ENCODE measurements at places on chromosomes 12 and 14.

- DNase-seq: no peak
Observed at GRCh38 chr12:27651201-27651600, 45.0 kb upstream of the REP15 start.

- no peak for DNase-seq
Observed at GRCh38 chr12:105487963-105488362, 157.5 kb downstream of the C12orf75 start.

DNA sequence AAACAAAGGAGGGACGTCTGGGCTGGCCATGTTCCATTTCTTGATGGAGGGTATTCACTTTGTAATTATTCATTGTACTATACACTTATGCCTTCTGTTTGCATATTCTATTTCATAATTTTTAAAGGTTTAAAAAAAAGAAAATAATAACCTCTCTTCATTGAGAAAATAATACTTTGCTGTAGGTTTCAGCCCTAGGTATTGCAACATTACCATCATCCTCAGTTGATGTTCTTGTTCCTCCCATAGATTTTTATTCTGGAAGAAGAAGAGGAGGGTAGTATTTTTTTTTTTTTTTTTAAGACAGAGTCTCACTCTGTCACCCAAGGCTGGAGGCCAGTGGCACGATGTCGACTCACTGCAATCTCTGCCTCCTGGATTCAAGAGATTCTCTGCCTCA, 54.7 kb downstream of the PHLDA1 start:
- DNase-seq: no peak

DNA sequence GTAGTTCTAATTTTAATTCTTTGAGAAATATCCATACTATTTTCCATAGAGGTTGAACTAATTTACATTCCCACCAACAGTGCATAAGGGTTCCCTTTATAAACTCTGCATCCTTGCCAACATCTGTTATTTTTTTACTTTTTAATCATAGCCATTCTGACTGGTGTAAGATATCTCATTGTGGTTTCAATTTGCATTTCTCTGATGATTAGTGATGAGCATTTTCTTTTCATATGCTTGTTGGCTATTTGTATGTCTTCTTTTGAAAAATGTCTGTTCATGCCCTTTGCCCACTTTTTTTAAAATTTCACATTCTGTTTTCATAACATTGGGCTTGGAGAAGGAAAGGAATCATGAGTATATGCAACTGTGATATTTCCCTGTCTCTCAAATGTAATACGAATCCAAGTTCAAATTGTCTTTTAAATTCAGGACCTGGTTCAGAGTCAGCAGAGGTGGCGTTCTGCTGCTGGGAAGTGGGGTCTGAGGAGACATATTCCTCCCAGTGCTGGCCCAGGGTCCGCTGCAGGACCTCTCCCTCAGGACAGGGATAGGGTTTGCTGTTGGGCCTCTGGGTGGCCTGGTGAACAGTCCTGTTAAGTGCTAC, 81.2 kb upstream of the ETV6 start:
- no peak for DNase-seq

DNA sequence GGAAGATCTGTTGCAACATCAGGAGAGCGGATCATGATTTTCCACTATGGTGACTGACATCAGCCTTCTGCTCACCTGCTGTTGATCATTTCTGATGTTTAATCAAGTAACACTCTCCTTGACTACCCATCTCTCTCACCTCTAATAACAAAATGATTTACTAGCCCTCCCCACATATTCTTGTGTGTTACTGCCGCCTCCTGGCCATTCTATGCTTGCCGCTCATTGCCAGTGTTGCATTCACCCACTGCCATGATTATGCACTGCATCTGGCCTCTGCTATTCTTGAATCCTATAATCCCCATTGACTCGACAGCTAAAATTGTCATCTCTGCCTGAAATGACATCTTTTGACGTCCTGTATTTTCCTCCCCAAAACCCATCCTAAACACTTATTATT, 113.8 kb downstream of the RERGL start:
- no peak for DNase-seq

GRCh38 chr12:16019136-16019535, 108.0 kb downstream of the DERA start:
- no peak for DNase-seq

DNA sequence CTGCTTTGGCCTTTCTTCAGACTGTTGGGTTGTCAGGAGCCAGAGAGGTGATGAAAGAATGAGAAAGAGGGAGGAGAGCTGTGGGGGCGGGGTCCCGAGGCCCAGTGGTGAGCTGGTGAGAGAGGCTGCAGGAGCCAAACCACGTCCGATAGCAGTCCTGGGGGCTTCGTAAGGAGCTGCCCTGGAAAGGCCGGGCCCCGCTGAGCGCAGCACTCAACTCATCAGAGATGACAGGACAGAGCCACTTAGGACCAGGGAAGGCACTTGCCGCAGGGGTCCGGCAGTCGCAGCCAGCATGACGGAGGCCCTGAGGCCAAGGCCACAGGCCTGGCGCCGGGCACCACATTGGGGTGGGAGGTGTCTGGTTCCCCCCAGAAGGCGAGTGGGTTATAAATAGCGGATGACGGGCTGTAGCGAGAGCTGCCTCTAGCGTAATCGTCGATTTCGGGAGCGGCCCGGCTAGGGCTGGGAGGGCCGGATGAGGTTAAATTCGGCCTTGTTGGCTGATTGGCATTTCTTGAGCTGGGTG, 179.0 kb downstream of the TSPAN9 start:
- no peak for DNase-seq

DNA sequence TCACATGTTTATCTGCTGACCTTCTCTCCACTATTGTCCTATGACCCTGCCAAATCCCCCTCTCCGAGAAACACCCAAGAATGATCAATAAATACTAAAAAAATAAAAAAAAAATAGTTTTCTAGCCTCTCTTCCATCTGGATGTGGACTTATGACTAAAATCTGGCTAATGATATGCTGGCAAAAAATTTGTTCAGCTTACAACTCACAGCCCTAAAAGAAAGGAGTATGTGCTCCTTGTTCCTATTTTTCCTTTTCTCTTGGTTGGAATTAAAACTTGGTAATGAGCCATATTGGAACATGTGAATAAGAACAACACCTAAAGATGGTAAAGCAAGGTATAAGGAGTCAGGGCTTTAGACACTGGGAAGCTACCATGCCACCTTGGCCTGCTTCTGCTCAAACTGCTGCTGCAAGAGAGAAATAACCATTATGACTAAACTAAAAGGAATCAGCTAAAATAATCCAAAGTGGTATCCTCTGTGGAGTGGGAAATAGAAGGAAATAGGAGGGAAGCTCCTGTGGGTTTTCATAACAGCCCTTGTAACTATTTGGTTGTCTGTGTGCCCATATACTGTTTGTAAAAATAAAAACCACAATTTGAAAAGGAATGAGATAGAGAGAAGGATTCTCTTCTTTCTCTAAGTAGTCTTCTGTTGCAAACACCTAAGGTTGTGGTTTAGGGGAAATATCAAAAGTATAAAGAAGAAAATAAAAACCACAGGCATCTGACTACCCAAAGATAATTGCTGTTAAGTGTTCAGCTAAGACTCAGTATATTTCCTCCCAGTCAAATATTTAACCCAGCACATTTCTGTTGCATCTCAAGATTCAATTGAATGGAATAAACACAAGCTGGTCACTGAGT, 53.8 kb downstream of the SDR9C7 start:
- DNase-seq: no peak

DNA sequence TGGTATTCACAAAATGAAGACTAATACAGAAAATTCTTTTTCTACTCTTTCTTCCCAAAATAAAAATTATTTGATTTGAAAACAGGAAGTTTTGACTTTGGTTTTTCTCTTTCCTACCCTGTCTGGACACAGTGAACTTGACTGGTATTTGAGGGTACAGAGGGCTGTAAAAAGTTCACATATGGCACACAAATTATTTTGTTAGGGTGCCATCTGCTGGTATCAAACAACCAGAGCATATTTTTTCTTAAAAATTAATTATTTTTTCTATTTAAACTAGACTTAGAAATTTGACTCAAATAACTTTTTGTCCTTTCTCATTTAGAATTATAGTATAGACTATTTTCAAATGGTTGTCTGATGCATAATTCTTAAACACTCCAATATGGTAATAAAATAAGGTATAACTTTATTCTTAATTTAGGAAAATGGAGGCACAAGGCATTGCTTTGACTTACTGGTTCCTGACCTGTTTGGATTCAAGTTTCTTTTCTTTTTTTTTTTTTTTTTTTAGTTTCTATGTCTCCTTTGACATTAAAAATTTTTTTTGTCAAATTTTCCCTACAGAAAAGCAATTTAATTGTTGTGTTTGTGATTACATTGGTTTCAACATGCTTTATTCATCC, 390.6 kb downstream of the PRKD1 start:
- no peak for DNase-seq

DNA sequence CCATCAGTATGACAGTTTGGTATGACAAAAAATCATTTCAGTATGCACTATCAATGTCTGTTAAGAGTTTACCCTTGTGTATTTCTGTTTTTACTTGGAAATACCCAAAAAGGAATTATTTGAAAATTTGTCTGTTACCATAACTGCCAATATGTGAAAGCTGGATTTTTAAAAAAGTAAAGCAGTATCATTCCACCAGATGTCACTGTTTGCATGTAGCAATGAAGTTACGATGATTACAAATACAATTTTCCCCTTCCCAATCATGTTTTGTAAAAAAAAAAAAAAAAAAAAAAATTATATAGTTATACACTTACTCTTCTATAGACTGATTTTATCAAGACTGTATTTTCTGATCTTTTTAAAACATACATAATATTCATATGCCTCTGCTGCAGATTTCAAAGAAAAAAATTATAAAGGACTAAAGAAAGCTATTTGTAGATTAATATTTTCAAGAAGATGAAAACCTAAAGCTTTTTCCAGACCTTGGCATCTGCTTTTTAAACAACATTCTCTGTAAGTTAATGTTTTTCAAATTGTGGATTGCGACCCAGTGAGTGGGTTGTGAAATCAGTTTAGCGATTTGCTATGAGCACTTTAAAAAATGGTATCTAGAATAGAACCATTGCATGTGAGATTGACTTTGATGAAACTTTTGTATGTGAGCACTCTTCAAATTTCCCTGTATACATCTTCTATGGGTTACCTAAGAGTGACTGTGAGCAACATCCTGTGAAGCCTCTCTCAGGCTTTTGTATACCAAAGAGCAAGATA, 114.2 kb downstream of the TTC6 start:
- DNase-seq: no peak

GRCh38 chr14:104151566-104152245, 13.3 kb downstream of the KIF26A start:
- no peak for DNase-seq

DNA sequence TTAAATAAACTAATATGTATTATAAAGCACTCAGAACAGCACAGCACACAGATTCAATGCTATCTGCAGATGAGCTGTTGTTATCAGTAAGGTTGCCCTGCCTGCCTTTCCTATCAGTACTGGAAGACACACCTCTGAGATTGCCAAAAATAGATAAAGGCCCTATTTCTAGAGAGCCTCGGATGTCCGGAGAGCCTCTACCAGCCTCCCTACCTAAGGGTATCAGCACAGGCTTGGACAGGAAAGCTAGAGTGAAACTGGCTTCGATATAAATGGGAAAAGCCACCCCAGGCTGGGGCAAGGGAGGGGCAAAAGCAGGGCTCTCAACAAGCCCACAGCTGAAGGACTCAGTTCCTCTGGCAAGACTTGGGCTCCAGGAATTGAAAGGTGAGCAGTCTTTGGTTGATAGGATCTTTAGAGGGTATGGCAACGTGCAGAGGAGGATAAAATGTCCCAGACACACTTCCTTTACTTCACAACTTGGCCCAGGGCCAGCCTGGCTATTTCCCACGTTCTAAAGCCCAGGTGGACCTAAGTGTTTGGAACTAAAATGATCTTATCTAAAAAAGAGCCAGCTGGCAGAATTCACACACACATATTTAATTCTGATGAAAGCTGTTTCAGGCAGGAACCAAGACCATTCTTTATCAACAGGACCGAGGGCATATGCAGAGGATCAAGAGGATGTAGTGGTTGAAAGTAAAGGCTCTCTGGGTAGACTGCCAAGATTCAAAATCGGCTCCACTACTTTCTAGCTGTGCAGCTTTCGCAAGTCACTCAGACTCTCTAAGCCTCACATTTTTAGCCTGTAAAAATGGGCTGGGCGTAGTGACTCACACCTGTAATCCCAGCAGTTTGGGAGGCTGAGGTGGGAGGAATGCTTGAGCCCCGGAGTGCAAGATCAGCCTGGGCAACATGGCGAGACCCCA, 37.8 kb upstream of the ITPR2 start:
- no peak for DNase-seq

- no peak for DNase-seq
Observed at GRCh38 chr12:57404966-57405640, 25.7 kb downstream of the R3HDM2 start.

DNA sequence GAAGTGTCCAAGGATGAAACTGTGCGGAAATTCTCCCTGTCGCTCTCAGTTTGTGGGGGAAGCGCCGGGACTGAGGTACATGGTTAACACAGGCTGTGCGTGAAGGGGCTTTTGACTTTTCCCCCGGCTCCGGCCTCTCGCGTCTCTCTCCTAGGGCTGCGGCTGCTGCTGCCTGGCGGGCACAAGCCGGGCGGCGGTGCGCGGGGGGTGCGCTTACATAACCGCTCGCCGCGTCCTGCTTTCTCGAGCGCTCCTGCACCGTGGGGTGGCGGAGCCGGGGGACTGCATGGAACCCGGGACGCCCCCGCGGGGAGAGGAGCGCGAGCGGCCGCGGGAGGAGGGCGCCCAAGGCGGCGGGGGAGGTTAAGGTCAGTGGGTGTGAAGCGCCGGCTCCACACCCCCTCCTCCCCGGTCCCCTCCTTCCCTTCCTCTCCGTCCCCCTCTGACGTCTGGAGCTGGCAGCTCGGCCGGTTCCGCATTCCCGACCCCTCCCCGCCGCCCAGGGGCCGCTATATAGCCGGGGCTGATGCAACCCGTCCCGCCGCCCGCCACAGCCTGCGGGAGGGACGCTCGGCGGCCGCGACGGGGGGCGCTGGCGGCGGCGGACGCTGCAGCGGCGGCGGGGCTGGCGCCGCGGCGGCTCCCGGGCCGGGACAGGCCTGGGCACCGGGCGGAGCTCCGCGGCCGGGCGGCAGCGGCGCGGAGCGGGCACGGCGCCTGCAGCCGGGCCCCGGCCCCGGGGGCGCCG, at the start of gene JDP2:
JDP2 (plus strand) TSS at position 541 of the 748 bp plus-strand sequence. CDS start 9,899 bp downstream, outside the sequence.
- DNase-seq: peak; percentile 82

- no peak for DNase-seq
Observed at GRCh38 chr12:1809591-1810190, 10.7 kb upstream of the LRTM2 start.

DNA sequence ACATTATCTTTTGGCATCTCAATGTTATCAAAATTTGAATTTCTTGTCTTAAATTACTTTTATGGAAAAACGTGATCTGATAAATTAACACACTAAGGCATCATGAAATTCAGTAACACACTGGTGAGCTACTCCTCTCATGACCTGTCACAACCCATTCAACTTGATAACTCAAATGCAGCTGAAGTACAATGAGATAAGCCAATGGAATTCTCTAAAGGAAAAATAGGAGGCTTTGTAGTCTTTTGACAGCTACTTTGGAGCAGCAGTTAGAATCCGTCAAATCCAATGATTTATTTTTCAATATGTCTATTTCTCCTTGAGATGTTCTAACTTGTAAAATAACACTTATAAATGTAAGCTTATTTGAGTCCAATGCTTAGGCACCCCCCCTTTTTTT, 1029.4 kb downstream of the TRHDE start:
- DNase-seq: no peak

All from omental fat pad (tissue), 4 donors.